ENCODE measurements at places on chromosomes 4 and X.

DNA sequence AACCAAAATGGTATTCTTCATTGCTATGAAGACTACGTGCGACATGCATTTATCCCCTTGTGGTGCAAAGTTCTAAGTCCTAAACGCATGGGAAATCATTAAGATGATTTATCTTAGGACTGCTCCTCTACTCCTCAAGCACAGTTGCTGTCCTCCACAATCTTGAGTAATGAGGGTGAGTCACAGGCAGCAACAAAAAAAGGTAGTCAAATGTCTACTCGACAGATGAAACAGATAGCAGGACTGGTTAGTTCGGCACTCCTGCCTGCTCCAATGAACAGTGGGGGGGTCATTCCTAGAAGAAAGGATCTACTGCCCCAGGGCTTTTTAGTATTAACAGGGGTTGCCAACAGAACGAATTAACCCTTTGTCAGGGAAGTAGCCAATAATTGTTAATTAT lies 233.7 kb upstream of the FGF13 start:
- no peak for DNase-seq

DNA sequence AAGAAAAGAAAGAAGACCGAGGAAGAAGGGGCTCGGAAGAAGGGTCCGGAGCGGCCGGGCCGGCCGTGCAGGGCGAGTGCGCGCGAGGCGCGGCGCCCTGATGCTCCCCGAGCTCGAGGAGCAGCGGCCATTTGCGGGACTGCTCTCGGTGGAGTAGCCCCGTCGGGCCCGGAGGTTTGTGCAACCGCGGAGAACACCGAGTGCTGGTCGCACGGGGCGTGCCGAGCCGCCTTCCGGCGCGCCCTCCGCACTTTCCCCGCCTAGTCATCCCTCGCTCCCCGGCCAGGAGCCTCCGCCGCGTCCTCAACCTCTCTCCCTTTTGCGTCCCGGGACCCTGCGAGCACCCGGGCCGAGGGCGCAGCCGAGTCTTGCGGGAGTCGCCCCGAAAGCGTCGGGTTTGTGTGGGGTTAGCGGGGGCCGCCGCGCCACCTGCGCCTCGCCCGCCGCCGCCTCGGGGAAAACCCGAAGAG lies 127.4 kb downstream of the LAS1L start:
- no peak for DNase-seq

DNA sequence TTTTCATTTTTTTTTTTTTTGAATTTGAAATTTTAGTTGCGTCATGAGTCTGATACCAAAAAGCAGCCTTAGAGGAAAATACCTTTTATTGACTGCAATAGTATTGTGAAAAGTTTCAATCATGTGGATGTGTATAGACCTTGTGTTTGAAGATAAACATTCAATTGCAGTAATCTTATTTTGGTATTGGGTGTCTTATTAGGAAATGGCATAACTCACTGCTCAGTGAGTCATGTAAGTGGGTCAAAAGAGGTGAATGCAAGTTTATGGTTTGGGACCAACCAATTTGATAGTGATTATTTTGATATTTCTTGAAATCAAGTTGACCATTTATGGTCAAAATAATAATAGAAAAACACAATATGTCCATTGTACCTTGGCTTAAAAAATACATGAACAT lies 627.8 kb upstream of the SLIT2 start:
- DNase-seq, result no peak

DNA sequence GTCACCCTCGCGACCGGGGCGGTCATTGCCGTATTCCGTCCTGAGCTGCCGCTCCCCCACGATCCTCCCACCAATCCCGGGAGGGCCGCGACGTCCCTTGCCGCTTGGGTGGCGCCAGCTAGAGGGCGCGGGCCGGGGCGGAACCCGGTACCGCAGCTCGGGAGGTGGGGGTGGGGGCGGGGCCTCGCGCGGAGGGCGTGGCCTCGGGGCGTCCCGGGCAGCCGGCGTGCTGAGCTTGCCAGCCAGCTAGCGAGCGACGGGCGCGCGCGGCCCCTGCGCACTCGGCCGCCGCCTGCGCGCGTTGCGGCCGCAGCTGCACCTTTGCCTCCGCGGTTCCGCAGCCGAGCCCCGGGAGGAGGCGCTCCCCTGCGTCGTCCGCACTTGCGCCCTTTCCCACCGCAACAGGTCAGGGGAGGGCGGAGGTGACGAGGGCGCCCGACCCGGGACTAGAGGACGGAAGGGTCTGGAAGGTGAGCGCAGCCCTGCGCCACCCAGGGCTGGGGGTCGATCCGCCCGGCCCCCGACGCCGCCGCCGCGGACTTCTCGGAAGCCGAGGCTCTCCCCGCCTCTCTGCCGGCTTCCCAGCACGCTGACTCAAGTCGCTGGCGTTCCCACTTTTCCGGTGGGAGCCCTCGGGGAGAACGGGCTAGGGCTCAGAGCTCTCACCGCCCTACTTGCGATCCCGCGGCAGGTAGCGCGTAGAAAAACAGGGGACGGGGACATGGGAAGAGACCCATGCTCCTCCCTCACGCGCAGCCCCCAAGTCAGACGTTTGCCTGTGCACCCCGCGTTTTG lies at the start of gene AFF1:
AFF1 (plus strand) TSS at position 241 of the 795 bp plus-strand sequence. CDS start 13,523 bp downstream, outside the sequence.
- peak; percentile 85 for DNase-seq

DNA sequence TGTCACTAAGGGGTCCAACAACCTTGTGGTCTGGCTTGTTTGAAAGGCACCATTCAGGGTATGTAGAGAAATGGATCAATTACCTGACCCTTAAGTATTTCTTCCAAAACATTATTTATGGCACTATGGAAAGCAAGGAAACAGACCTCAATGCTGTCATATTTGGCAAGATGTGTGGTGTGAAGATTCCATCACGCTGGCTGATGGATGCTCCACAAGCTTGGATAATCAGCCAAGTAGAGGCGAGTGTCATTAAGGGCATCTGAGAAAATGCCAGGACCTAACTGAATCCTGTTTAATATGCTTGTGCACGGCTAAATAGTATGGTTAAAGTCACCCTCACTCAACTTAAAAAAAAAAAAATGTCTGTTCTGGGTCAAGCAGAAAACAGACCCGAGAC lies 120.7 kb downstream of the COMMD8 start:
- no peak for DNase-seq

GRCh38 chrX:129622757-129623301 lies 31.9 kb downstream of the APLN start:
- no peak for DNase-seq

- no peak for DNase-seq
Observed at GRCh38 chr4:94566420-94566819, 114.7 kb downstream of the PDLIM5 start.

DNA sequence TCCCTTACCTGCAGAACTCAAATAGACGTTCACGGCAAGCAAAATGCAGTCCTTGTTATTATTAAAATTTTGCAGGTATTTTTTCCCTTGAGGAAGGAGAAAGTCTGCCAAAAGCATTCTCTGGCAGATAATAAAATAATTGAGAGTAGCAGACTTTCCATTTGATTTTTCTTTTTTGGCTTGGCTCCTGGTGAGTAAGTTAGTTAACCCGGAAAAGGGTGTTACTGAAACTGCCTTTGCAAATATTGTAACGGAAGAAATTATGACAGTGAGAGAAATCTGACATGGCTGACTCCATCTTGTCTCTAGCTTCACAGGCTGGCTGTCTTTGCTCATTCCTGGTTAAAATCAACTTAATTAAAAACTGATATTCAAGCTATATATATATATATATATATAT lies 100.5 kb downstream of the GPR143 start:
- DNase-seq, result no peak

- no peak for DNase-seq
Observed at GRCh38 chr4:85720735-85721134, 245.8 kb downstream of the ARHGAP24 start.

GRCh38 chr4:40193578-40193977 lies 3.3 kb upstream of the RHOH start:
- DNase-seq, result no peak

- DNase-seq, result no peak
Observed at GRCh38 chrX:3529466-3530010, 183.1 kb upstream of the MXRA5 start.
